ENCODE measurements at places on chromosomes 2 and 18. TPM values are rescaled to one million over a fixed set of nuclear protein-coding genes. Genes with fewer than 3 reads are reported as not detected.

GCG gene
- 1.7 TPM for total RNA-seq

RAB6D gene
- total RNA-seq: 0.28 TPM

ALK gene
- 0.19 TPM for total RNA-seq

AMER3 gene
- total RNA-seq: under 0.01 TPM

DSG2 gene
- 16.0 TPM for total RNA-seq

TNFRSF11A gene
- total RNA-seq: 5.4 TPM

ASIC4 gene
- total RNA-seq: 0.05 TPM

TNFAIP6 gene
- 2.3 TPM for total RNA-seq

TACR1 gene
- total RNA-seq: 0.24 TPM

TMEM182 gene
- total RNA-seq: 2.3 TPM

SAG gene
- 0.61 TPM for total RNA-seq

GALNT5 gene
- total RNA-seq: 0.33 TPM

GALNT14 gene
- 1.3 TPM for total RNA-seq

MC2R gene
- 0.05 TPM for total RNA-seq

VWA3B gene
- 3.2 TPM for total RNA-seq

TUBA4B gene
- total RNA-seq: 0.05 TPM

ACADL gene
- 0.99 TPM for total RNA-seq

C2orf66 gene
- 0.05 TPM for total RNA-seq

ANKRD30BL gene
- total RNA-seq: 0.19 TPM

HOXD10 gene
- not detected for total RNA-seq

ANKRD30B gene
- total RNA-seq: not detected

VPS54 gene
- 21.2 TPM for total RNA-seq

DNAJC10 gene
- 78.0 TPM for total RNA-seq
